ENCODE measurements at places on chromosomes 2 and 18.

DNA sequence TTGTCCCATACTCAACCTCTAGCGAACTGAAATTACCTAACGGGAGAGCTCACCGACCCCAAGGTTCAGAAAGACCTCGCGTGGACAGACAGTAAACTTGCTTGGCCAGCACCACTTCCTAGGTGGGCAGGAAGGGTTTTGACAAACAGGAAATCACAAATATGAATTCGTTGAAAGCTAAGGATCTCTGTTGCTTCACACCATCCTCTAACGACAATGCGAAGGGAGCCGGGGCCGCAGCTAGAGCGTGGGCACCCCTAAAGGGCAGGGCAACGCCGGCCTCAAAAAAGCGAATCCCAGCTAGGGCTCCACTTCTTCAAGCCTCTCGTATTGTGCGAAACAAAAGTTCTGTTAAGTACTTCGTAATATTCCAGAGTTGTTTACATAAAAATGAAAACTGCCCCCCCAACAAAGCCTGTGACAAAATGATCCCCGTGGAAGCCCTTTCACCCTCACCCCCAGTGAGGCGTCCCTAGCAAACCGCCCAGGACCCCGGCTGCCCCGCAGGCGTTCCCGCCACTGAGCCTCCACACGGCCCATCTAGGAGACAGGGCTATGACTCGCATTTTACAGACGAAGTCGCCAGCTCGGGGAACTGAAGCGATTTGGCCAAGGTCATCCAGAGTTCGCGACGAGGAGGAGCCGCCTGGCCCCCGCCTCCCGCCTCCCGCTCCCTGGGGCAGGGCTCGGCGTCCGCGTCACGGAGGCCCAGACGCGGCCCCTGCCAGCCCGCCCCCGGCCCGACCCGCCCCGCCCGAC, 548 bp downstream of the KANSL3 start:
- H3K27ac ChIP-seq = no peak overlapping the region
- peak overlapping the region; percentile 70 for H3K4me3 ChIP-seq
- H3K36me3 ChIP-seq = no peaks in the 10 kb centered on the region
- peak; percentile 91 for DNase-seq
- peaks cover 2% of the 10 kb centered on the region for H3K4me1 ChIP-seq

- H3K4me3 ChIP-seq = no peak overlapping the region
- no peak overlapping the region for H3K27ac ChIP-seq
- no peak for DNase-seq
- no peaks in the 10 kb centered on the region for H3K4me1 ChIP-seq
These were observed 97.4 kb downstream of the TNS1 start for GRCh38 chr2:217905395-217905794.

GRCh38 chr18:62730941-62731340, 15.6 kb downstream of the PHLPP1 start:
- no peaks in the 10 kb centered on the region for H3K4me1 ChIP-seq
- H3K27ac ChIP-seq = no peak overlapping the region
- no peaks in the 10 kb centered on the region for H3K27me3 ChIP-seq
- no peak for DNase-seq
- H3K36me3 ChIP-seq = no peaks in the 10 kb centered on the region

GRCh38 chr2:38315707-38316333, 61.3 kb downstream of the ATL2 start:
- no peak overlapping the region for H3K4me3 ChIP-seq
- H3K4me1 ChIP-seq = no peaks in the 10 kb centered on the region
- DNase-seq = peak; percentile 78
- H3K27me3 ChIP-seq = no peaks in the 10 kb centered on the region

- no peak overlapping the region for H3K4me3 ChIP-seq
- H3K4me1 ChIP-seq = no peaks in the 10 kb centered on the region
- no peak overlapping the region for H3K27ac ChIP-seq
- H3K36me3 ChIP-seq = no peaks in the 10 kb centered on the region
These were observed 41.4 kb downstream of the IL1R2 start for GRCh38 chr2:102033031-102033749.

GRCh38 chr2:25582077-25582830, 91.1 kb downstream of the DTNB start:
- no peak for DNase-seq
- peaks cover 2% of the 10 kb centered on the region for H3K4me1 ChIP-seq
- H3K27ac ChIP-seq = no peak overlapping the region
- no peak overlapping the region for H3K4me3 ChIP-seq
- H3K27me3 ChIP-seq = no peaks in the 10 kb centered on the region
- no peaks in the 10 kb centered on the region for H3K36me3 ChIP-seq
